ENCODE measurements at places on chromosomes 7 and 10. TPM values are rescaled to one million over a fixed set of nuclear protein-coding genes. Genes with fewer than 3 reads are reported as not detected.
A peak's percentile ranks its signal among the peaks of the same experiment; 100 is the strongest.

Gene CPED1
- 58.6 TPM for total RNA-seq

Gene FAM13C
- total RNA-seq: 11.4 TPM

Gene ACBD5
- 34.4 TPM for total RNA-seq

DNA sequence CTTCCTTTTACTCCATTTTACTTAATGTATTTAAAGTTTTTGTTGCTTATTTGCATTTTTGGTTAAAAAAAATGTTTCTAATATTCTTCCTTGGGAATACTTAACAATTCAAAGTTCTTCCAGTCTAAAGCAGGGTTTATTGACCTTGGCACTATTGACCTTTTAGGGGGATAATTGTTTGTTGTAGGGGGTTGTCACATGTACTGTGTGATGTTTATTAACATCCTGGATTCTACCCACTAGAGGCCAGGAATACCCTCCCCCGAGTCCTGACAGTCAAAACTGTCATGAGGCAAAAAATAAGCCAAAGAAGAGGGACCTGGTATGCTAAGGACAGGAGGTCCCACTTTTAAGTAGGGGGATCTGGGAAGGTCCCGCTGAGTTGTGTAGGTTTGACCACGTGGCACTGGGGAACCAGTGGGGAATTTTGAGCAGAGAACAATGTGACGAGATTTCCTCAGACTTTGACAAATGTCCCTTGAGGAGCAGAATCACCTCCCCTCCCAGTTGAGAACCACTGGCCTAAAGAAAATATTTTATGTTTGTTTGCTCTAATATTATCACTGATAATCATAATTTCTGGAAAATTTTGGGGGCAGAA is 178.3 kb upstream of the PRR15 start:
- DNase-seq: no peak

- DNase-seq: no peak
Measured at GRCh38 chr10:85204814-85205213, 876.4 kb downstream of the CCSER2 start.

GRCh38 chr10:72814099-72814790 is 79.3 kb upstream of the OIT3 start:
- DNase-seq: no peak

GRCh38 chr7:69115788-69116187 is 482.5 kb upstream of the AUTS2 start:
- no peak for DNase-seq

- DNase-seq: no peak
Measured at GRCh38 chr7:16412274-16413254, 8.8 kb downstream of the CRPPA start.

- DNase-seq: peak; percentile 34
Measured at GRCh38 chr10:6195846-6196245, 6.9 kb upstream of the PFKFB3 start.

DNA sequence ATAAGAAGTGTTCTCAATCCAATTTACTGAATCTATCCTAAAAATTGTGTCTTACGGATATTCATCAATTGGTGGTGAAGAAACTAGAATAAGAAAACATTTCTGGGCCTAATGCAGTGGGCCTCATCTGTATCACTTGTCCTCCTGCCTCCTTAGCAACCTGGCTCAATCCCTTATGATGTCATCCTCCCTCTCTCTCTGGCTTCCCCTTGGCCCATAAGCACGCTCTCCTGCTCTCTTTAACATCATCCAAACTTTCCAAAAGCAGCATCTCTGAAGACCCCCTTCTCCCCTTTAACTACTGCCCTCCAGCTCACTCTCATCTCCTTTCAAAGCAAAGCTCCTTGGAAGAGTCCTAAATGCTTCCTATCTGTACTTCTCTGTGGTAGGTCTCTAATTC is 4.7 kb upstream of the STN1 start:
- DNase-seq: no peak

Measured in mucosa of gallbladder (tissue), 1 donor.